T-helper 9 cell (primary cell): ENCODE measurements at places on chromosomes 5 and 9.

DNA sequence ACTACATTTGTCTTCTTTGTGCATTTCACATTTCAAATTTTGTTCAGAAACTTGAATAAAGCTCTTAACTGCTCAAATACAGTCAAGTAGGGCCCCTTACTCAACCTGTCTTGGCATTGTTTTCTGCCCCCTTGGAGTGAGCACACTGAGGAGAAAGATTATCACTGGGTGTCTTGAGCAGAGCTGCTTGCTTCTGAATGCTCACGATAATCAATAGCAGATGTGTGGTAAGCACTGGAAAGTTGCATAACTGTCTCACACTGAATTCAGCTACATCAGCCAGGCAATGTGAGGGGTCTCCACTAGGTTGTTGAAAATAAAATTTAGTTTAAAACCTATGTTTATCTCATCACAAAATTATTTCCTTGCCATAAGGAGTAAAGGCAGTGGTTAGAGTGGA, 7.8 kb upstream of the TNFAIP8 start:
- no peak for DNase-seq

DNA sequence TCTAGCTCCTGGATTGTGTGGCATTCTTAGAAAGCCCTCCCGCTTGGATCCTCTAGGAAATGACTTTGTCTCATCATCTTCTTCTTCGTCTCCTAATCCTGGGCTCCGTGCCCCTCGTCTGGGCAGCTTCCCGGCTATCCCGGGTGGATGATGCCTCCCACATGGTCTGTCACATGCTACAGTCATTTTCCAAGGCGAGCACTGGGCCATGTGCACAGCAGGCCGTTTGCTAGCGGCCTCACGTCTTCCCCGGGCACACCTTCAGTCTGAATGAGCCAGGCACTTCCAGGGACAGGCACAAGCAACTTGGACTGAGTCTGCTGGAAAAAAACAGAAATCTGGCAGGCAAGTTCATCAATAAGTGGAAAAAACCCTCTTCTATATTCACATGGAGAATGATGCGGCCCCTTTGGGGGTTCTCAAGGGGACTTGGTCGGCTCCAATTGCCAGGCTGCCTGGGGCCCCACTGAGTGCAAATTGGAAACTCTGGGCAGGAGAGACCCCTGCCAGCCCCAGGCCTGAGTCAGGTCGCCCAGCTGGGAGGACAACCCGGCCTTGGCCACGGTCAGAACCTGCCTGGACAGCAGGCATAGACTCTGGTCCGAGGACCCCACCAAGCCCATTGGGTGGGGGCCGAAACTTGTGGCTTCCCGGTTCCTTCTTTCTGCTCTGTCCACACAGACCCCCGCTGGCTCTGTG, 11.1 kb upstream of the WNK2 start:
- DNase-seq, result no peak

GRCh38 chr5:158832096-158832685, 267.5 kb downstream of the EBF1 start:
- DNase-seq, result no peak

- no peak for DNase-seq
Observed at GRCh38 chr5:44542470-44542869, 153.2 kb upstream of the FGF10 start.

DNA sequence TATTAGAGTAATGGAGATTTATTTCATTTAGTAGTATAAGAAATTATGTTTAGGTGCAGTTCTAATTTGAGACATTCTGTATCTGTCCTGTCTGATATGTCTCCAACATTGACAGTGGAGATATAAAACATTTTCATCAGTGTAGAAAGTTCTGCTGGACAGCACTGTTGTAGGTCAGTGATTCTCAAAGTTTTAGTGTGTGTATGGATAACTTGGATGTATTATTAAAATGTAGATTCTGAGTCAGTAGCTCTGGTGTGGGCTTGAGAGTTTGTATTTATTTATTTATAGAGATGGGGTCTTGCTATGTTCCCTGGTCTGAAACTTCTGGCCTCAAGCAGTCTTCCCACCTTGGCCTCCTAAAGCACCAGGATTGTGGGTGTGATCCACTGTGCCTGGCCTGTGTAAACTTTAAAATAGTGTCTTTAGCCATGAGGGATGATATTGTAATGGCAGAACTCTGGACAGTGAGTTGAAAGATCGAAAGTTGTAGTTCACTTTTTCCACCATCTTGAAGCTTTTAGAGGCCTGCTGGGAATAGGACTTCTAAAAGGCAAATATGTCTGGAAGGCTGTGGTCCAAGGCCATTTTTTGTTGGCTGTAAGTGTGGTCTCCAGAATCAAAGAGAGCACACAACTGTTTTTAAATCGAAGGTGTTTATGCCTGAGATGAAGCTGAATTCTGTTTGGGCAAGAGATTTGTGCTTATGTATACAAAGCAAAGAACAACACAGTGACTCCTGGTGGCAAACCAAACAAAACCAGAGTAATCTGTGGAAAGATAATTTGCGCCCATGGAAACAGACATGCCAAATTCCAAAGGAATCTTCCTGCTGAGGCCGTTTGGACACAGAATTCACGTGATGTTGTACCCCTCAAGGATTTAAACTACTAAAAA, 12.4 kb downstream of the UBAP1 start:
- no peak for DNase-seq

DNA sequence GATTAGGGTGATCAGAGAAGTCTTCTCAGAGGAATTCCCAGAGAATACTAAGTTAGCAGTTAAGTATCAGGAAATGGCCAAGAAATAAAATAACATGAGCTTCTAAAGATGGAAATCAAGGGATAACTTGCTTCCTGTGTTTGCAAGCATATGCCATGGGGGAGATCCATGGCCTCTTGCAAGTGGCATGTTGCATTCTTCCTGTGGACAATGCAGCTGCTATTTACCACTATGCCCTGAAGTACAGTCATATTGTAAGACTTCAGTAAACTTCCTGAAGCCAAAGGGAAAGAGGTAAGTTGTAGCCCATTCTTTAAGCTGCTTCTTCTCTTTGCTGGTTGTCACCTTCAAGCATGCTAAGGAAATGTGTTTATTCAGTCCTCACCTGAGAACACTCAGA, 154.7 kb upstream of the RUSC2 start:
- DNase-seq, result no peak

DNA sequence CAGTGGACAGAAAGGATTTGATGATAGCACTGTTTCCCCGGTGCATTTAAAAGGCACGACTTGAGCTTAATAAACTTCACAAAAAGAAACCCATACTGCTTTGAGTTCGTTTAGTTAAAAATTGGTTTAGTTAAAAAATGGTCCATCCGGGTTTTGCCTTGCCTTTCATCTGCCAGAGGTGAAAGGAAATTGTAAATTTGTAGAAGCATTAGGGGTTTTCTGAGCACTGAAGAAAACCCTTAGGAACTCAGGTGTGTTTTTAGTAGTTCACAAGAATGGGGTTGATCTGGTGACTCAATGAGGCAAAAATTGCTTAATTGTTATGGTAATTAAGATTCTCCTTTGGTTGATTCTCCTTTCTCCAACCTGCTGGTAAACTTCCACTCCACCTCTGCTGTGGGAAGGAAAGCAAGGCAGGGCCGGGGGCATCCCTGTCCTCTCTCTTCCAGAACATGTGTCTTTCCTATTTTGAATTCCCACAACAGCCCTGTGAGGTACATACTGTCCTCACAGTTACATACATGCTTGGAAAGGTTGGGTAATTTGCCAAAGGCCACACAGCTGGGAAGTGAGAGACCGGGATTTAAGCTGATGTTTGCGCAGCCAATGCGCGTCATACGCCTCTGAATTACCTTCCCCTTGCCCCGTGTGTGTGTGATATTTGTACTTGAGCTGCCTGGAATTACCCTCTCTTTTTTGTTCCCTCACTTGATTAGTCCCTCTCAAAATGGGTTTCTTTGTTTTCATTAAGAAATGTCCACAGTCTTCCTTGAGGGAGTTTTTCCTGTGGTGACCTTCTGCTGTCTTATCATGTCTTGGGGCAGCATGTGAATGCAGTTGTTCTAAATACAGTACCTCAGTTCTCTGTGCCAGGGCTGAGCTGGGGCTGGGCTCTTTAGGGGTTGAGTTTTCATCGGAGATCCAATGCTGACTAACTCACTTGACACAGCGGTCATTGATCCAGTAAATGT, 94.4 kb downstream of the ARHGAP26 start:
- DNase-seq, result no peak

DNA sequence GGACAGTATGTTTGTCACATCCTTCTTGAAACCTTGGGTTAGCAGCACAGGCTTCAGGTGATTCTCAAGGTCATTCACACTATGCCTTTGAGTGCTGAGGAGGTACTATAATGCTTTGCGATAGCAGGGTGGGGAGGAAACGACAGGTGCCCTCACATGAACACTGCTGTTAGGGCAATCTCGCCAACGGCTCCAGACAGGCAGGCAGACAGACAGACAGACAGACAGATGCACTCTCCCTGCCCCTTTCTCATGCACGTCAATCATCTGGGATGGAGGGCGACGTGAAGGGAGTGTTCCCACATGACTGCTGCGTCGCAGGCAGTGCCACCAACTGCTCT, 82.9 kb downstream of the RAPGEF1 start:
- peak; percentile 42 for DNase-seq

GRCh38 chr9:131885144-131885609, 145.3 kb upstream of the RAPGEF1 start:
- no peak for DNase-seq

DNA sequence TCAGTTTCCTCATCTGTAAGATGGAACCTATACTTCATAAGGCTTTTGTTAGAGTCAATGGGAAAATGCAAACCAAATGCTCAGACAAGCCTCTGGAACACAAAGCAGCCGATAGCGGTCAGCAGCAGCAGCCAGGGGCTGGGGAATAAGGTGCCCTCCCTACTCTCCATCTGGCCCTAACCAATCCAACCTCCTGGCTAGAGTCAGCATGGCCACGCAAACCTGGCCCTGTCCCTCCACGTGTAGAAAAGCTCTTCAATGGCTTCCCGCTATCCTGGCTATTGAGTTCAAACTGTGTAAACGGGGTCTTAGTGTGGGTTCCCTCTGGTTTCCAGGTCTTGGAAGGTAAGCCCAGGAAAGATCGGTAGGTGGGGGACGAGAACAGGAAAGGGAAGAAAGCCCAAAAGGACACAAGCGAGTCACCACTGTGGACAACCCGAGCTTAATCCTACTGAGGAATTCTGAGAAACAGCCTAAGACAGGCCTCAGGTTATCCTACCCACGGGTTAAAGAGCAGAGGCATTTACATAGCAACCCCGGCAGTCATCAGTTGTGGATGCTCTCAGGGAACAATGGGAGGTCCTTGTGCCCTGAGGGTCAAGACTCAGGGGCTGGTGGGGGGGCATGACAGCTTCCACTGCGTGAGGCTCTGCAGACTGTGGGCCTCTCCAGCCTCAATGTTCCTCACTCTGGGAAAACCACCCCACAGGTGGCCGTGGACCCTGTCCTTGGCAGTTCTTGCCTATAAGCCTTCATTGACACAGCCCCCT, 30.9 kb downstream of the FABP6 start:
- no peak for DNase-seq

DNA sequence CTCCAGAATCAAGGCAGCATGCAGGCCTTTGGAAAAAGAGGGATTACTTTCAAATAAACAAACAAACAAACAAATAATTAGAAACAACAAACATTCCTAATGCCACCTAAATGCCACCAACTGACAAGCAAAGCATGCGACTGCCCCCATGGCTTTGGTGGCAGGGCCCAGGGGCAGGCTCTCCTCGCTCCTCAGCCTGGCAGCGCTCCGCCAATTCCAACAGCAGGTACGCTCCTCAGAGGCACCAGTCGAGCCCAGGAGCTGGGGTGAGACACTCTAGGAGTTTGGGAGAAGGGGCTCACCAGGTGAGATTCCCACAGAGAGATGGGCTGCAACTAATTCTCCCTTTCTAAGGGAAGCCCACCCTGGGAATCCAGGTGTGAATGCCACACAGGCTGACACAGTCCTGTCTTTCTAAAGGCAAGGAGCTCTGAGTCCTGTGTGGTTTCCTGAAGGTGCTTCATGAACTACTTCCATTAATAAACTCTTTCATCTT, 27.8 kb downstream of the CSF2 start:
- no peak for DNase-seq

- no peak for DNase-seq
Observed at GRCh38 chr9:88824711-88825110, 166.6 kb upstream of the S1PR3 start.

DNA sequence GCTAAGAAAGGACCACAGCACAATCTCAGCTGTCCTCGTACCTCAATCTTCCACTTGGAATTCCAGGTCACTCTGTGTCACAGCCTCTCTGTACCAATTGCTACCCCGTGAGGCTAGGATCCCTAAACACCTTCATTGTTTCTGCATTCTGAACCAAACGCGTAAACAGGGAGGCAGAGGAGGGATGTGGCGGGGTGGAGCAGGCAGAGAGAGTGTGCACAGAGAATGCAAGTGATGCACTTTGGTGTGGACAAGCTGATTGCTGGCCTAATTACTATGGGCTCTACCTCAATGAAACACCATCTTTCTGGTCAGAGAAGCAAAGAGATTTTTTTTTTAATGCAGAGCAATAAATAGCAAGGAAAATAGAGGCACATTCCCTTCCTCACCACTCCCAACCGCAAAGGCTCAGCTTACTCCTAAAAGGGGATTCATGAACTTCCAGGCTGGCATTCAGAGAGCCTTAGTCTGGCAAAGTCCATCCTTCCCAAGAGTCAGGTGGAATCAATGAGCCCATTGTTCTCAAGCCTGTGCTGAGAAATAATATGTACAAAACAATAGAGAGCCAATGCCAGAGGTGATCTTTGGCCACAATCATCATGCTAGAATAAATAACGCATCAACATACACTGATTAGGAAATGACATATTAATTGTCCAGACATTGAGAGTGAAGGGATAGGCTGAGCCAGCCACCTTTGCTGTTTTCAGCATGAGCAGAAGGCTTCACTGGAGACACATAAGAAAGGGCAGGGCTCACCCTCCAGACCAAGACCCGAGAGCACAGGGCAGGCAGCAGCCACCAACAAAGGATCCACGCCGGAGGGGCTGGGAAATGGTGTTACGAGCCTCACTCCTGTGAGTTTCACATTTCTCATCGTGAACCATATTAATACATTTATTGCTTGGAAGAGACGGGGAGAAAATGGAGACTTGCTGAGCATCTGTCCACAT, 278.8 kb downstream of the ENC1 start:
- DNase-seq, result no peak

DNA sequence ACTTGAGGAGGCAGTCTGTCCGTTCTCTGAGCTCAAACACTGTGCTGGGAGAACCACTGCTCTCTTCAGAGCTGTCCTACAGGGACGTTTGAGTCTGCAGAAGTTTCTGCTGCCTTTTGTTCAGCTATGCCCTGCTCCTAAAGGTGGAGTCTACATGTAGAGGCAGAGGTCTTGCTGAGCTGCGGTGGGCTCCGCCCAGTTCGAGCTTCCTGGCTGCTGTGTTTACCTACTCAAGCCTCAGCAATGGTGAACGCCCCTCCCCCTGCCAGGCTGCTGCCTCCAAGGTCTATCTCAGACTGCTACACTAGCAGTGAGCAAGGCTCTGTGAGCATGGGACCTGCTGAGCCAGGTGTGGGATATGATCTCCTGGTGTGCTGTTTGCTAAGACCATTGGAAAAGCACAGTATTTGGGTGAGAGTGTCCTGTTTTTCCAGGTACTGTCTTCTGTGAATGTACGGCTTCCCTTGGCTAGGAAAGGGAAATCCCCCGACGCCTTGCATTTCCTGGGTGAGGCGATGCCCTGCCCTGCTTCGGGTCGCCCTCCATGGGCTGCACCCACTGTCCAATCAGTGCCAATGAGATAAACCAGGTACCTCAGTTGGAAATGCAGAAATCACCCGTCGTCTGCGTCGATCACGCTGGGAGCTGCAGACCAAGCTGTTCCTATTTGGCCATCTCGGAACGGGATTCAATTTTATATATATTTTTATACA, 58.5 kb downstream of the CNTRL start:
- peak; percentile 56 for DNase-seq

- DNase-seq, result no peak
Observed at GRCh38 chr9:85401998-85402397, 339.8 kb downstream of the AGTPBP1 start.

GRCh38 chr5:106843812-106844416, 826.8 kb downstream of the EFNA5 start:
- no peak for DNase-seq
